ENCODE measurements at places on chromosomes 16 and 17. TPM values are rescaled to one million over a fixed set of nuclear protein-coding genes. Genes with fewer than 3 reads are reported as not detected.

Gene GPATCH8
- total RNA-seq, result 53.3 TPM

Gene KAT8
- total RNA-seq, result 49.7 TPM

Gene KRTAP4-4
- not detected for total RNA-seq

GRCh38 chr17:62964506-62964905 lies 1.5 kb upstream of the TANC2 start:
- peaks cover 25% of the 10 kb centered on the region for H3K4me1 ChIP-seq
- H3K27ac ChIP-seq, result no peak overlapping the region
- no peak overlapping the region for H3K4me3 ChIP-seq
- peaks cover 3% of the 10 kb centered on the region for H3K27me3 ChIP-seq

DNA sequence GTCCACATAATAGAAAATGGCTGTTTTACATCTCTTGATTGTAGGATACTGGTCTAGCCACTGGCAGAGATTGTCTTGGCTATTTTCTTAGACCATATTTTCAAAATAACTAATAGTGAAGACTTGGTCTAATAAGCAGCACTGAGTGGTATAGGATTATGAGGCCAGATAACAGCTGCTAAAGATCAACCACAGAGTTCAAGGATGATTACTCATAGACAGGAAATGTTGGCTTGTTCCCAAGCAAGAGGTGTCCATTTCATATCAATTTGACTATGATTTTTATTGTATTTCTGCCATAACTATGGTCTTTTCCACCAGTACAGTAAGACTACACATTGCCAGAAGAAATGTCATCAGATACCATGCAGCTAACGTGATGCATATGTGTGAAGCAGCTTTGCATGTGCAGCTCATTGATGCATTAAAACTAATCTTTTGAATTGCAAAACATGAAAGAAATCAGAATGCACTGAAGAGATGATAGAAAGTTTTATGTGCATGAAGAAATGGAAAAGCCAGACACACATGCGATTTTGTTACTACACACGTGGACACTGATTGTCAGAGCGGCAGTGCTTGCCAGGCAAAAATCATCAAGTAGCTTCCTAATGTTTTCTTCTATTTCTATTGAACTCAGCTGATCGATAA lies 693.3 kb downstream of the CDH11 start:
- no peak for DNase-seq
- H3K27ac ChIP-seq, result no peak overlapping the region
- H3K4me1 ChIP-seq, result no peaks in the 10 kb centered on the region

- no peak overlapping the region for H3K27ac ChIP-seq
- H3K4me1 ChIP-seq, result no peaks in the 10 kb centered on the region
- no peaks in the 10 kb centered on the region for H3K36me3 ChIP-seq
- H3K4me3 ChIP-seq, result no peak overlapping the region
These were observed 177.4 kb upstream of the CDH5 start for GRCh38 chr16:66188917-66189725.
